Activated naive CD8-positive, alpha-beta T cell treated with anti-CD3 and anti-CD28 coated beads for 36 hours (primary cell): ENCODE measurements at places on chromosomes 12 and 14. TPM values are rescaled to one million over a fixed set of nuclear protein-coding genes. Genes with fewer than 3 reads are reported as not detected.

PTPRR gene
- not detected for total RNA-seq

RECQL gene
- total RNA-seq, result 90.7 TPM

NRXN3 gene
- total RNA-seq, result not detected

TSHR gene
- total RNA-seq, result not detected

EGLN3 gene
- total RNA-seq, result 1.7 TPM

SLIRP gene
- total RNA-seq, result 190 TPM

LRRC10 gene
- total RNA-seq, result not detected

PARP11 gene
- total RNA-seq, result 23.1 TPM

HOXC11 gene
- total RNA-seq, result not detected

FBXW8 gene
- 8.0 TPM for total RNA-seq

GNB3 gene
- total RNA-seq, result not detected

EID3 gene
- total RNA-seq, result 6.4 TPM

GMFB gene
- 44.4 TPM for total RNA-seq

PLEKHH1 gene
- 2.4 TPM for total RNA-seq

- DNase-seq, result no peak
Observed at GRCh38 chr14:100532906-100533655, 54.1 kb downstream of the BEGAIN start.

DNA sequence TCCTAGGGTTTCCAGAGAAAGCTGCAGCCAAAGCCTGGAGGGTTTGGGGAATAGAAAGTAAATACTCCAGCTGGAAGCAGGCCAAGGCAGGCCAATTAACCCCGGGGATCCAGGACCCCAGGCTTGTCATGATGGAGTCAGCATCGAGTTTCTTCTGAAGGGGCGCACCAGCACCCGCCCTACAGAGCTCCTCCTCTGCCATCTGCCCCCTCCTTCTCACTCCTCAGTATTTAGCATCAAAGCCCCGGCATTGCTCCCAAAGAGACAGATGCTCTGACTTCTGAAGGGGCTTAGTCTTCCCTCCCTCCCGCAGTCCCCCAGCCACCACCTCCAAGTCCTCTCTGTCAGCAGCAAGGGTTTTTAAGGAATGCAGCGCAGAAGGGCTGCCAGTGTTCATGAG is 285.1 kb upstream of the NOS1 start:
- DNase-seq, result no peak

DNA sequence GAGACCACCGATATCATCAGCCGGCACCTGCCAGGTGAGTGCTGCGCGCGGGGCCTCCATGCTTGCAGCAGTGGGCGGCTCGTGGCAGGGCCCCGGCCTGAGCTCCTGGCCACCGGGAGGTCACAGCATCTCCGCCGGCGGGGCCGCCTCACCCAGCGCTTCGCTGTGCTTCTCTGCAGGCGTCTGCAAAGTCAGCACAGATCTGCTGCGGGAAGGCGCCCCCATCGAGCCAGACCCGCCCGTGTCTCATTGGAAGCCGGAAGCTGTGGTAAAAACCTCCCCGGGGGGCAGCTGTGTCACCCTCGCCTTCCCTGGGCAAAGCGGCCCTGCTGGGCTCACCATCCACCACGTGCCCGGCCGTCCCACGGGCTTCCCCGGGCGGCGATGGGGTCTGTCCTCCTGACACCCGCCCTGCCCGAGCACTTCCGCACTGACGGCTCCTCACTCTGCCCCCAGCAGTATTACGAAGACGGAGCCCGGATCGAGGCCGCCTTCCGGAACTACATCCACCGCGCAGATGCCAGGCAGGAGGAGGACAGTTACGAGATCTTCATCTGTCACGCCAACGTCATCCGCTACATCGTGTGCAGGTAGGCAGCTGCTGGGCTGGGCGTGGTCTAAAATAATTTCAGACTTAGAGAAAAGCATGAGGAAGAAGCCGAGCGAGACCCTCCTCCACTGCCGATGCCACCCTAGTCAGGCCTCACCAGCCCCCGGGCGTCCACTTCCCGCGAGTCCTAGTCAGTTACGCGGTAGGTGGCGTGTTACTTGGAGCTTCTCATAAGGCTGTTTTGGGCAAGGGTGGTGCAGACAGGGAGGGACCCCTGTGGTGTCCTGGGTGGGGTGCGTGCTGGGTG is 7.1 kb downstream of the PGAM5 start:
- DNase-seq, result no peak

GRCh38 chr12:88493636-88494035 is 86.6 kb downstream of the KITLG start:
- DNase-seq, result no peak

DNA sequence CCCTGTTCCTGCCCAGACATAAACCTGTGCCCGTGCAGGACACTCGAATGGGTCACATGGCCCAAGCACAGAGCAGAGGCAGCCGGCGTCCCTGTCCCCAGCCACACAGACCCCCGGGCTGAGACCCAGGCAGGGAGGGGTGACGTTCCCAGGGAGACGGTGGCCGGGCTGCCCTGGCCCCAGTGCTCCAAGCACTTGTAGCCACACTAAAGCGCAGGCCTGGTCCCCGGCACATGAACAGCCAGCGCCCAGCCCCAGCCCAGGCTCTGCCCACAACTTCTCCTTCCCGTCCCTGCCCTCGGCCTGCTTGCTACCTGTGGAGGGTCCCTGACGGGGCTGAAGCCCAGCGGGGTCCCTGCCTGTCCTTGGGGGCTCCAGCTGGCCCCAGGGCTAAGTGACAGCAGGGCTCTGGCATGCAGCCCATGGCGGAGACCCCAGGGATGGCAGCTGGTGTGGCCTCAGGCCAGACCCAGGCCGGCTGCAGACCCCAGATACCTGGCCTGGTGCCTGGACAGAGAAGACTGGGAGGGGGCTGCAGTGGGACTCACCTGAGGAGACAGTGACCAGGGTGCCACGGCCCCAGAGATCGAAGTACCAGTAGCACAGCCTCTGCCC is 338.4 kb downstream of the TMEM121 start:
- DNase-seq, result no peak

- DNase-seq, result no peak
Observed at GRCh38 chr12:75715323-75715644, 203.9 kb upstream of the KRR1 start.

DNA sequence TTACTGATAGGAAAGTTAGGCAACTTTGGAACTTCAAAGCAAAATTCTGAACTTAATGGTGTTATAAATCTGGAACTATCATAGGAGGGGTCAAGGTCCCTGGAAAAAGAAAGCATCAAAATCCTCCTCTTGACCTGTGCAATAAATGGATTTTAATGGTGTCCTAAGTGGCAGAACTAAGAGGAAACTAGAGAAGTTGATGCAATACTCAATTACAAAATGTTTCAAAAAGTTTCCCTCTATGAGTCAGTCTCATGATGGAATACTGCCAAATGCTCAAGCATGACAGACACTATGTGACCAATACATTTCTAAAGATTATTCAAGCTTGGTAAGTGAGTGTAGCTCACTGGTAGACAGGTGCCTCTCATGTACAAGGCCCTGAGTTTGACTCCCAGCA is 47.7 kb upstream of the ERGIC2 start:
- DNase-seq, result no peak

GRCh38 chr12:132490422-132491137 is 629 bp downstream of the FBRSL1 start:
- DNase-seq, result peak; percentile 47

DNA sequence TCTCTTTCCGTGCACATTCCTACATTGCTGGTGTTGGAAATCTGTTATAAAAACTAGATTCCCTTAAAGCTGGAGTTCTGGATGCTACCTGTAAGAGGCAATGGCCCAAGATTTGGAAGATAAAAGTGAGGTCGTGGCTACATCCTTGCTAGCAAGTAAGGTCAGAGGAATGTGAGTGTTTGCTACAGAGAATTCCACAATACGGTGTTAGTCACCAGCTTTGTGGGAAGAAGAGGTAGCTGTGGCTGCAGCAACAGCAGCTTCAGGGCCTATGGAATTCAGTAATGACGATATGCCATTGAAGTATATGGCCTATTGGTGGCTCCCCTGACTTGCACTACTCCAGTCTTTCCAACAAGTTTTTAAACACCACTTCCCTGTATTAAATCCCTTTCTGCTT is 227.7 kb upstream of the TMEM260 start:
- no peak for DNase-seq

- no peak for DNase-seq
Observed at GRCh38 chr12:42156232-42156631, 11.6 kb upstream of the GXYLT1 start.

- DNase-seq, result no peak
Observed at GRCh38 chr14:61116369-61116768, 135.3 kb downstream of the SLC38A6 start.

- DNase-seq, result no peak
Observed at GRCh38 chr14:32709027-32709426, 229.7 kb upstream of the NPAS3 start.

DNA sequence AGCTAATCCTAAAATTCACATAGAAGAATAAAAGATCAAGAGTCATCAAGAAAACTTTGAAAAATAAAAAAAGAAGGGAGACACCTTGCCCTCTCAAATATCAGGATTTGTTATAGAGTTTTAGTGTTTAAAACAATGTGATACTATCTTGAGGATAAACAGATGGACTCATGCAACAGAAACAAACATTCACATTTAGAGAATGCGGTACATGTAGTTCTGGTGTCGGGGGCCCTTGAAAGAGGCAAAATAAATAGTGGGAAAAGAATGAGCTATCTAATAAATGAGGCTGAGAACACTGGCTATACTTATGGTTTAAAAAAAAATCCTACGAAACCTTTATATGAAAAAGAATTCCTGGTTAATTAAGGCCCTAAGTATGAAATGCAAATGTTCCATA is 127.7 kb downstream of the LLPH start:
- no peak for DNase-seq

DNA sequence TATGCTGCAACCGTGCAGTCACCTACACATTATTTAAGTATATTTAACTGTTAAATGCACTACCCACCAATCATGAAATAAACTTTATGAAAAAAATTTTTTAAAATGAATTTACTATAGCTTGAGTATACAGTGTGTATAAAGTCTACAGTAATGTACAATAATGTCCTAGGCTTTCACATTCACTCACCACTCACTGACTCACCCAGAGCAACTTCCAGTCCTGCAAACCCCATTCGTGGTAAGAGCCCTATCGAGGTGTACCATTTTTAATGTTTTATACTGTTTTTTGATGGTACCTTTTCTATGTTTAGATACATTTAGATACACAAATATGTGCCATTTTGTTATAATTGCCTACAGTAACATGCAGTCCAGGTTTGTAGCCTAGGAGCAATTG is 48.1 kb downstream of the KLRG1 start:
- DNase-seq, result no peak

- DNase-seq, result no peak
Observed at GRCh38 chr12:94079566-94080340, 68.6 kb upstream of the PLXNC1 start.

DNA sequence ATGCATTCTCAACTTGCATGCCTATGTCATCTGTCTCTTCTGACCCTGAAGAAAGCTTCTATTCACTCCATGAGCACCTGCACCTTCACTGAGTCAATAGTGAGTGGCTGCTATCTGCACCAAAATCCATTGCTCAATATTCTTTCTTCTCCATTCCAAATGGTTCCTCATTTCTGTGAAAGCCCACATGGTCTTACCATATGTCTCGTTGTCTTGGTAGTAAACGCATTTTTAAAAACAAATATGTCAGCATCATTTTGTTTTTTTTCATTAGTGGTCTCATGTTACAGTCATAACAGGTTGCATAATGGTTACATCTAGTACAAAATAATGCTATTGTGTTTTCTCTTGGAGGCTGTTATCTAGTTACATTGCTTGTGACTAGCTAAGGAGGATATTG is 106.9 kb upstream of the CPM start:
- DNase-seq, result no peak

- peak; percentile 32 for DNase-seq
Observed at GRCh38 chr12:83823386-83824045, 1089.1 kb downstream of the SLC6A15 start.

GRCh38 chr12:105522166-105522825 is 191.8 kb downstream of the C12orf75 start:
- DNase-seq, result no peak

DNA sequence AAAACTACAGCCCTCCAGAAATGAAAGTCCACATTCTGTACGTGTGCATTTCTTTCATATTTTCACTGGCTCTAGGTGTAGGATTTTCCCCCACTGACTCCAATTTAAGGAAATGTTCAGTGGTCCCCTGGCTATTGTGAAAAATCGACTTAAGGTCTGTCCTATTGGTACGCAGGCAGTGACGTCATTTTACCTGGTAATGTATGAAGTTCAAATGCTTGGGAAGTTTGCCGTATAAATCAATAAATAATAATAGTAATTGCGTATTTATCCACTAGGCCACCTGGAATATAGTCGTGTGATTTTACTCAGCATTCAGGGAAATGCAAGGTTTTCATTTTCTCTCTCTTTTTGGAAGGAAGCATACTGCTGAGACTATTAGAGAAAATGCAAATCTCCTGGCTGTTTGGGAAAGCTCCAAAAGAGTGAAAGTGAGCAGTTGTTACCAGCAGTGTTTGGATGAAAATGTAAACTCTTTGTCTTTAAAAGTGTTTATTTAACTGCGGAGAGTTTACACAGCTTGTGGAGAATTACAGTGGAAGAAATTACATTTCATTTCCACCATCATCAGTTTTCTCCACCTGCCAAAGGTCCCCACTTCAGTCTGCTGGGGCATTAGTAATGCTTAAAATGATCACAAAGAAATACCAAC is 107.0 kb downstream of the EXOC5 start:
- no peak for DNase-seq

GRCh38 chr12:21962236-21962635 is 21.0 kb upstream of the ABCC9 start:
- DNase-seq, result no peak

DNA sequence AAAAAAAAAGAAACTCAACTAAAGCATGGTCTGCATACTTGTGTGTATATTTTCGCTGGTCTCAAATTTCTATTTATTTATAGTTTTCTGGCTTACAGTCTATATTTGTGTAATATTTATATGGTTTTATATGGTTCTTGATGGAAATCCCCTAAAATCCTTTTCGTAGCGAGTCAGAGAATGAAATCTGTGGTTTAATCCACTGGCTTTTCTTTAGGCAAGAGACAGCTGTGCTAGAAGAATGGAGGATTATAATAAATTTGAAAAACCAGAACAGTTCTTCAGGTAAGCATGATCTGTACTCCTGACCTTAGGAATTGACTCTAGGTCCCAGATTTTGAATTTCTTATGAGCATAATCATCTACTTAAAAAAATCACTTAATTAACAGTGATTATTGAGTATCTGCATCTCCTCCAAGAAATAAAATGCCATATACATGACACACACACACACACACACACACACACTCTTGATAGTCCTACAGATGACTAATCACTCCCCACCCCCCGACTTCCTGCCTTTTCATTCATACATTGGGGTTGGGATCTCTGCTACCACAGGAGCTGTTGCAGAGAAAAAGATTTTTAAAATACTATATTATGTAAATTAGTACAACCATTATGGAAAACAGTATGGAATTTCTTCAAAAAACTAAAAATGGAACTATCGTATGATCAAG is 113.4 kb downstream of the CRADD start:
- no peak for DNase-seq
